ENCODE measurements at places on chromosomes 12 and 14.
A peak's percentile ranks its signal among the peaks of the same experiment; 100 is the strongest.

DNA sequence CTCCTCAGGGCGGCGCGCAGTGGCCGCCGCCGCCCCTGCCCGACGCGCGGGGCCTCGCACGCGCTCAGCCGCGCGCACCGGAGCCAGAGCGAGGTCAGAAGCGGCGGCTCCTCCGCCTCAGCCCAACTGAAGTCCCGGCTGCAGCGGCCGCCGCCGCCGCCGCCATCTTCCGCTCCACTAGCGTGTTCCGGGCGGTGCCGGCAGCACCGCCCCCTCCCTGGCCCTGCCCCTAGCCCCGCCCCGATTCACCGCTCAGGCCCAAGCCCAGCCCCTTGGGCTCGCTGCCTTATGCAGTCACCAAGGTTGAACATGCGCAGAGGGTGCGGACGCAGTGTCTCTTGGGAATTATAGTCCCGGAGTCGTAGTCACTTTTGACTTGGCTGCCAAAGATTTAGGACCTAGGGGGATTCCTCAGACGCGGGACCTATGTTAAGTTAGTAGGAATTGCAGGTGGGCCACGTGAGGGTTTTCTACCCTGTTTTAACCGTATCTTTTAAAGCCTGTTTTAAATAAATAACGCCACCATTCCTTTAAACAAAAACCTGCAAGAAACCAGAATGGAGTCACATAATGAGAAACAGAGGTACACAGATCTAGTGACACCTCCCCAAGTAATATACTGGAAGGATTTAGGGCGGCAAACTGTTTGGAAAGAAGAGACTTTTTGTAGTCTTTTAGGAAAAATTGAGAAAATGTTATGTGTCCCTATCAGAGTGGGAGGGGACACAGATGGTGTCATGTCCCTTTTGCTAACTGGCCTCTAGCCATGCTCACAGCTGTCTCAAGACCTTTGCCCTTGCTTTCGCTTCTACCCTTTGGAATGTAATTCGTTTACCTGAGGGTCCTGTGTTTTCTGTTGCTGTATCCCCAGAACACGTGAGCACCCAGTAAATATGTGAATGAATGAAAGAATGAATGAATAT lies at the start of gene PPTC7:
Gene PPTC7 (minus strand): TSS at position 182 of the 923 bp plus-strand sequence. CDS start 287 bp downstream, outside the sequence.
- peak; percentile 96 for DNase-seq

DNA sequence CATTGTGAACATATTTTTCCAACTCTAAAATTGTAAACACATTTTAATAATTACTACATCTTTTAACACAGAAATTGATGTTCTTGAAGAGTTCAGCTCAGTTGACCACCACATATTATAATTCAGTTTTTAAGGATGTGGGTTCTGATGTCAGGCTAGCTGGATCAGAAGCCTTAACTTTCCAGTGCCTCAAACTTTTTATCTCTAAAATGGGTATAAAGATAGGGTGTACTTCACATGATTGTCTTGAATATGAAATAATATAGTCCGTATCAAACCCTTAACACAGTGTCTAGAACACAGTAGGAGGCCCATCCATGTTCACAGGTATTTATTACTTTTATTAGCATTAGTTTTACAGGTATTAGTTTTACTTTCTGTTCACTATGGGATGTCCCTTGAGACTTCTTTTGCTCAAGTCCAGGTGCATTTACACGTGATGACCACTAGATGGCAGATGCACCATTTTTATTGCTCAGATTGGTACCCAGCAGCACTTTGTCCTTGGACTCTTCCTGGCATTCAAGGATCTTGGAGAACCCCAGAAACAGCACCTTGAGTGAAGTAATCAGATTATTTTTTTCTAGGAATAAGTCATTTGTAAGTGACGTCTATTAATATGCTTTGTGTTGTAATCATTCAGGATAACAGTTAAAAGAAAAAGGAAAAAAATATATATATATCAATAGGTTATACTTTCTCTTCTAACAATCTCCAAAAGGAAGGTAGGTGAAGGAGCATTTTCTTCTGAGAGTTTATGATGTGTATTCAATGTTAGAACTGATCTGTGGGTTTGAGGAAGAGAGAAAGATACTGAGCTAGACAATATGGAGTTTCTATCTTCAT lies 580.2 kb downstream of the ETNK1 start:
- DNase-seq: no peak

GRCh38 chr12:25574761-25575160 lies 21.7 kb upstream of the LMNTD1 start:
- no peak for DNase-seq

DNA sequence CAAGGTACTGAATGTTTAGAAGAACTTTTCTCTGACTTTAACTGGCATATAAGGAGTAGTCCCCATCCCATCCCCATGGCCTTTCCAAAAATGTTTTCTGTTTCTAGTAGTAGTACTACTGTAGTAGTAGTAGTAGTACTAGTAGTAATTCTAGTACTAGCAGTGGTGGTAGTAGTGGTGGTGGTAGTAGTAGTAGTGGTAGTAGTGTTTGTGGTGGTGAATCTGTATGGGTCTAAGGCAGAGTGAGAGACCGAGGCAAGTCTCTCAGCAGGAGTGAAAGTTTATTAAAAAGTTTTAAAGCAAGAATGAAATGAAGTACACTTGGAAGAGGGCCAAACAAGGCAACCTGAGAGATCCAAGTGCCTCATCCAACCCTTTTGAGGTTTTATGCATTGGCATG lies 58.6 kb downstream of the FOXN4 start:
- no peak for DNase-seq

GRCh38 chr12:95178136-95178535 lies 39.1 kb downstream of the FGD6 start:
- DNase-seq: no peak

DNA sequence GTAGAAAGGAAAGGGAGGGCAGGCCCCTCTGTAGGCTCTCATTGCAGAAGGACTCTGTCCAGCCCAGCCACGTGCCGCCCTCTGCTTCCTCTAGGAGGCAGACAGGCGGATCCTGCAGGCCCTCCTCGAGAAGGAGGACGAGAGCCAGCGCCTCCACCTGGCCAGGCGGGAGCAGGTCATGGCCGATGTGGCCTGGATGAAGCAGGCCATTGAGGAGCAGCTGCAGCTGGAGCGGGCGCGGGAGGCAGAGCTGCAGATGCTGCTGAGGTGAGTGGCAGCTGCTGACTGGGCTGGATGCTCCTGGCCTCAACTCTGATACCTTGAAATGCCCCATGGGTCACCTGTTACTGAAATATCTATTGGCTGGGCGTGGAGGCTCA lies 10.9 kb downstream of the TCHP start:
- no peak for DNase-seq

DNA sequence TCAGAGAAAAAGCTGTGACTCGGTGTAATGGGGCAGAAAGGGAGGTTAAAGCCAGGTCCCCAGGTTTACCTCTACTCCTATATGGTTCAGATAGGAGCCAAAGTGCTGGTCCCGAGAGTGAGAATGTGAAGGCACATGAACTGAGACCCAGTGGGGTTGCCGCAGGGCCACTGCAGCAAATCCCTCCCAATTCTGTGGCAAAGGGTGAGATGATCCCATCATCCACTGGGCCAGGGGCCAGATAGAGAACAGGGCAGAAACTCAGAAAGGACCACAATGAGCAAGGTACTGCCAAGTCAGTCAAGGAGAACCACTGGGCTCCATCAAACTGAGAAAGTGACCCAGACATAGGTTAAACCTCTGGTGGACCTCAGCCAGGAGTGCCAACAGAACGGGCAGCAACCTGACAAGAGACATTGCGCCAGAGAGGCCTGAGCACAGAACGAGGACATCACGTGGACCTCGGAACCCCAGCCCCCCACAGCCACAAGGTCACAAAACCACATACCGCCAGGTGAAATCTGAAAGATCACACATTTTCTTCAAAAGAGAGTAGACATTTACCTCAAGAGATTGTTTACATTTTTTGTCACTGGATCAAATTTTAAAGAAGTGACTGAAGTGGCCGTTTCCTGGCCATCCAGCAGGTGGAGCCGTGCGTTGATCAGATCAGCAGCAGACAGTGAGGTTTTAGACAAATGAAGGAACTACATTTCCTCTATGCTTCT lies 20.5 kb upstream of the ITPR2 start:
- peak; percentile 76 for DNase-seq

DNA sequence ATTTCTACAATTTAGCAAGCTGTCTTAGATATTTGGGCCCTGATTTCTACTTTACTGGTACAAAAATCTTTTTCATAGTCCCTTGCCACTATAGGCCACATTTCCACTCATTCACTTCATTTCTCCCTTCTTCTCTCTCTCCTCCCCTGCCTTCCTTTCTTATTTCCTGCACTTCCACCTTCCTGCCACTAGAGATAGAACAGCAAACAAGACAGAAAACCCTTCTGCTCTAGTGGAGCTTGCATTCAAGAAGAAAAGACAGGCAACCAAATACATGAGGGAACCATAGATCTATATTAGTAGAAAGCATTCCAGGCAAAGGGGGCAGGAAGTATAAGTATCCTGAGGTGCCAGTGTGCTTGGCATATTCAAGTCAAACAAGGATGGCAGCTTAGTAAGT lies 623.5 kb downstream of the FLRT2 start:
- DNase-seq: no peak

GRCh38 chr12:25958428-25959070 lies at the start of gene RASSF8:
Gene RASSF8 (plus strand): TSS chr12:25958682. CDS start chr12:26055344, 96,662 bp downstream.
- peak; percentile 63 for DNase-seq

DNA sequence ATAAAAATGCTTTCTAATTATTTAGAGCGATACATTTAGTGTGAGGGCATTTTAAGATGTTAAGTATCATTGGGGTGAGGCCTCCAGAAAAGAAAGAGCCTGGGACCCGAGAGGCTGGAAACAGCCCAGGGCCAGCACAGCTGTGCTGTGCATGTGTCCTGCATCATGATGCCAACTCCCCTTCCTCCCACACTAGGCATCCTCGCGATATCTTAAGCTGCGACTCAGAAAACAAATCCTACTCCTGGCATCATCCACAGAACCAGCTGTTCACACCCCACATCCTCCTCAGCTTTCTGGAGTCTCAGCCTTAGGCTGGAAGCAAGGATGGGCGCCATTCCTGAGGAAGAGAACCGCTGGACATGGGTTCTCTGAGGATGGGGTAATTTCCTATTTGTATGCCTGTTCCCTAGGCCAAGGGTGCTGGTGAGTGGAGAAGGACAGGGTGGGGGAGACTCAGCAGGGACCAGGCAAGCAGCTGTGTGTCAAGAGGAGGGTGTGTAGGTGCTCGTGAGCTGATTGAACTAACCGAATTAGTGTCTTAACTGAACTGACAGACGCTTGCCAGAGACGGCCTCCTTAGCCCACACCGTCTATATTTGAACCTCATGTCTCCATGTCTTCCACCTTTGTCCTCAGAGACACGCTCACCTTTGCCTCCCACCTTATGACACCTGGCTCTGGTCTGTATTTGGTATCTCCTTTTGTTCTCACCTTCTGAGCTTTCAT lies 15.6 kb upstream of the MCRS1 start:
- DNase-seq: no peak
